Aorta (tissue), 5 donors: ENCODE measurements at places on chromosomes 2 and 18. TPM values are rescaled to one million over a fixed set of nuclear protein-coding genes. Genes with fewer than 3 reads are reported as not detected.

The LNPK gene
- 40.7 TPM for total RNA-seq

DNA sequence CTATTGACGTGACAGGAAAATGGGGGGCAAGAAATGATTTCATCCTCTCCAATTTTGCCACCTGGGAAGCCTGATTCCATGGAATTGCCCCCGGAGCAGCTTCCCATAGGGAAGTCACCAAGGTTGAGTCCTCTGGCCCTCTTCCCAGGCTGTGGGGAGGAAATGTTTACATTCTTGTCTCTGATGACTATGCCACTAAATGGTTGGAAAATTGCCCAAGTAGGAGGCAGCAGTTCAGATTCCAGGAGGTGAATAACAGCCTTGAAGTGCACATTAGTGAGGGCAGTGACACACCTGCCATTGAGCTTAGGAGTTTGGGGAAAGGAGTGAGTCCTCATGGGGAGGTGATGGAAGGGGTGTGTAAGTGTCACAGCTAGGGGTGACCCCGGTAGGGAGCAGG, 449.2 kb upstream of the DCC start:
- no peak overlapping the region for H3K27ac ChIP-seq
- no peaks in the 10 kb centered on the region for H3K4me1 ChIP-seq
- no peak for DNase-seq
- no peaks in the 10 kb centered on the region for H3K36me3 ChIP-seq

The RAX gene
- total RNA-seq, result not detected

DNA sequence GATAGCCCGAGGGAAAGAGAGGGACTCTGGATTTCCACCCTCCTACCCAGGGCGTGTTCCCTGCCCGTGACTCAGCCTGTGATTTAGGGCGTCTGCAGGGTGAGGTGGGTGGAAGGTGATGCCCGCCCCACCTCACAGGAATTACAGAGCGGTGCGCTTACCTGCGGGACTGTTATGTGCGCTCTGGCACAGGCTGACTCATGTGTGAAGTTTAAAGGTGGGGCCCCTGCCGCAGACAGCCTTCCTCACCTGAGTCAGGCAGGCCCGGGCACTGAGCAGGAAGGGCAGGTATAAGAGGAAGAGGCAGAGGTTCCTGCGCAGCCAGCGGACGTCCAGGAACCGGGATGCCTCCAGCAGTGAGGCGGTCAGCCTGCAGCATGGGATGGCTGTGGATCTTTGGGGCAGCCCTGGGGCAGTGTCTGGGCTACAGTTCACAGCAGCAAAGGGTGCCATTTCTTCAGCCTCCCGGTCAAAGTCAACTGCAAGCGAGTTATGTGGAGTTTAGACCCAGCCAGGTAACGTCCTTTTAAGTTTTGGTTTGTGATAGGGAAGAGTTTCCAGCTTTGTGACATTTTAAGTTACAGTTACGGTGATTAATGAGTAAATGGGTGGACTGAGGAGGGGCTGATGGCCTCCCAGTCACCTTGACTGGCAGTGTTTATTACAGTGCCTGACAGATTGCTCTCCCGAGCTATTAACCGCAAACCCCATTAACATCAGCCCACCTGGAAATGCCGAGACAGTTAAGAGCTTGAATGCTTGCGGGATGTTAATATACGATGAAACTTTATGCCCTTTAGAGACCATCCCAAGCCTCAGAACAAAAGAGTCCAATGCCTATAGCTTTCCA, 141.6 kb upstream of the TTC39C start:
- no peak overlapping the region for H3K4me3 ChIP-seq
- H3K4me1 ChIP-seq, result no peaks in the 10 kb centered on the region
- no peak overlapping the region for H3K27ac ChIP-seq
- no peaks in the 10 kb centered on the region for H3K36me3 ChIP-seq
- no peaks in the 10 kb centered on the region for H3K27me3 ChIP-seq

DNA sequence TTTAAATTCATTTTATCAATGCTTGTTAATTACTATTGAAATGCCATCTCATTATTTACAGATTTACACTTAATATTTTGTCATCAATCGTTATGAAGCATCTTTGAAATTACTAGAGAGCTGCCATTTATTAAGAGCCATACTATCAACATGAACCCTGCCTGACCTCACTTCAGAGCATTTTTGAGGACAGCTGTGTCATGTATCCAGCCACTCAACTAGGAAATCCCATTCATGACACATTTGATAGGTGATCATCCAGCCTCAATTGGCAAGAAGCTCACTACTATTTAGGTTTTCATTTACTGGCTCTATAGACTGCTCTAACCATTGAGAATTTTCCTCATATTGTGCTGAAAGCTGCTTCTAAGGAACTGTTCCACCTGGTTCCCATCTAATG, 40.6 kb upstream of the TLK1 start:
- H3K27ac ChIP-seq, result no peak overlapping the region
- H3K4me3 ChIP-seq, result no peak overlapping the region
- no peaks in the 10 kb centered on the region for H3K27me3 ChIP-seq
- no peak for DNase-seq
- no peaks in the 10 kb centered on the region for H3K4me1 ChIP-seq

GRCh38 chr2:26704441-26704977, 12.0 kb downstream of the KCNK3 start:
- H3K27ac ChIP-seq, result no peak overlapping the region
- H3K4me1 ChIP-seq, result no peaks in the 10 kb centered on the region
- no peaks in the 10 kb centered on the region for H3K36me3 ChIP-seq

- no peak overlapping the region for H3K4me3 ChIP-seq
- no peaks in the 10 kb centered on the region for H3K27me3 ChIP-seq
- H3K36me3 ChIP-seq, result no peaks in the 10 kb centered on the region
- H3K27ac ChIP-seq, result no peak overlapping the region
- no peaks in the 10 kb centered on the region for H3K4me1 ChIP-seq
- no peak for DNase-seq
These were observed 8.3 kb downstream of the DLX1 start for GRCh38 chr2:172093416-172094293.
